ENCODE measurements at places on chromosomes 5 and 9.

DNA sequence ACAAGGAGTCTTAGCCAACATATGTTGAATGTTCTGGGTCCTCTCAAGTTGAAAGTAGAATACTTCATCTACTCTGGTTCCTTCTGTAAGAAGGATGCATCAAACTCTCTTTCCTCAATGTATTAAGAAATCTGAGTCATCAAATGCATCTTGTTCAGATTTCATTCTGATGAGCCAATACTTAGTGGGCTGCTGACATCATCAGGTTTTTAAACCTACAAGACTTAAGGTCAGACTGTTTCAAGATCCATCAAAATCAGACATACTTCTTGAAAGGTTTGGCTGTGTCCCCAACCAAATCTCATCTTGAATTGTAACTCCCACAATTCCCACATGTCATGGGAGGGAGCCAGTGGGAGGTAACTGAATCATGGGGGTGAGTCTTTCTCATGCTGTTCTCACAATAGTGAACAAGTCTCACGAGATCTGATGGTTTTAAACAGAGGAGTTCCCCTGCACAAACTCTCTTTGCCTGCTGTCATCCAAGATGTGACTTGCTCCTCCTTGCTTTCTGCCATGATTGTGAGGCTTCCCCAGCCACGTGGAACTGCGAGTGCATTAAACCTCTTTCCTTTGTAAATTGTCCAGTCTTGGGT lies 168.8 kb downstream of the RAPGEF6 start:
- no peak for DNase-seq

- DNase-seq = no peak
Observed at GRCh38 chr9:6183227-6183551, 32.4 kb upstream of the IL33 start.

DNA sequence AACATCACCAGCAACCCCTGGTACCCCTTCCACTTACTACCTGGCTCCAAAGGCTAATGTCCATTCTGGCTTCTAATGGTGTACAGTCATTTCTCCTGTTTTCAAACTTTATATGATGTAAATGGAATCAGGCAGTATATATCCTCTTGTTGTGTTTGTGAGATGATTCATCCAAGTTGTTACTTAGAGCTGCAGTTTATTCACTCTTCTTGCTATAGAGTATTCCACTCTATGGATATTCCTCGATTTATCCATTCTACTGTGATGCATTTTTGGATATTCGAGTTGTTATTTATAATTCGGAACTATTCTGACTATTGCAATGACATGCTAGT lies 32.4 kb downstream of the IRF1 start:
- no peak for DNase-seq

DNA sequence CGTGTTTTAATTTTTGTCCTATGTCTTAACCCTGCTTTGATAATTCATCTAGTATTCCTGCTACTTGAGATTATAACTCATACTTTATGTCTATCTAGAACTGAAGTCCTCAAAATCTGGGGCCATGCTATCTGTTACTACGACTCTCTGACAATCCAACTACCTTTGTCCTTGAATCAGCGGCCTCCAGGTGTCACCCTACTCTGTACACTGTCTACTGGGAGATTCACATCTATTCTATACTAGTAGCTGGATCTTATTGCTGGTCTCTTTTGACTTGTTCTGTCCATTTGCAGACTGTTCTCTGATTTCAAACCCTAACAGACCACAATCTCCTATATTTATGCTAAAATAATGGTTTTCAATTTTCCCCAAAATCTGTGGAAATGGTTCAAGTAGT lies 225.5 kb upstream of the ELAVL2 start:
- no peak for DNase-seq

GRCh38 chr9:21836437-21837161 lies 34.2 kb downstream of the MTAP start:
- DNase-seq = no peak

DNA sequence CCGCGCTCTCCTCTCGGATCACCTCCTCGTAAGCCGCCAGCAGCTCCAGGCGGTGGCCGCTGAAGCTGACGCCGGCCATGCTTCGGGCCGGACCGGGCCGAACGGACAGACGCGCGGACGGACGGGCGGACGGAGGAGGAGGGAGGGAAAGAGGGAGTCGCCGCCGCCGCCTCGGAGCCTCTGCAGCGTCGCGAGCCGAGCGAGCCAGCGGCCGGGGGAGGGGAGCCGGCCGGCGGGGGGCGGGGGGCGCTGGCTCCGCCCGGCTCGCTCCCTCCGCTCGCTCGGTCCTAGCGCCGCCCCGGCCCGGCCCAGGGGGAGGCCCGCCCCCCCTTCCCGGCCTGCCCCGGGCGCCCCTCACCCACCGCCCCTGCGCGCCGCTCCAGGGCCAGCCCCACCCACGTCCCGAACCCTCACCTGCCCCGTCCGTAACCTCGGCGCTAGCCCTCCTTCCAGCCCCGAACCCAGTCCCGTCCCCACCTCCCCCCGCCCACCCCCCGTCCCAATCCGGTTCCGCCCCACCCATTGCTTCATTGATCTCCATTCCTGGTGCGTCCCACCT lies at the start of gene DBN1:
Gene DBN1 (minus strand): TSS at position 192 of the 559 bp plus-strand sequence. CDS start 113 bp downstream, at position 79.
- no peak for DNase-seq

DNA sequence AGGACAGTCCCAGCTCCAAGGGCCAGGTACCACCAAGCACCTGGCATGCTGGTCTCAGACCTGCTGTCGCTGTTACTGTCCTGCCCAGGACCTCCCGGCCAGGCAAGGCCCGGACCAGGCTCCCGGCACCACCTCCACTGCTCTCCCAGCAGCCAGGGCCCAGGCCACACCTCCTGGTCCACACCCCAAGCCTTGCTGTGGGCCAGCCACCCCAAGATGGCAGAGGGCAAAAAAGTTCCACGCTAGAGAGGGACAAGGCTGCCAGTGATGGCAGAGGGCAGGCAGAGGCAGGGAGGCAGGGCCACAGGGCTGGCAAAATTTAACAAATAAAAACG lies 1.1 kb downstream of the DNLZ start:
- DNase-seq = peak; percentile 34

DNA sequence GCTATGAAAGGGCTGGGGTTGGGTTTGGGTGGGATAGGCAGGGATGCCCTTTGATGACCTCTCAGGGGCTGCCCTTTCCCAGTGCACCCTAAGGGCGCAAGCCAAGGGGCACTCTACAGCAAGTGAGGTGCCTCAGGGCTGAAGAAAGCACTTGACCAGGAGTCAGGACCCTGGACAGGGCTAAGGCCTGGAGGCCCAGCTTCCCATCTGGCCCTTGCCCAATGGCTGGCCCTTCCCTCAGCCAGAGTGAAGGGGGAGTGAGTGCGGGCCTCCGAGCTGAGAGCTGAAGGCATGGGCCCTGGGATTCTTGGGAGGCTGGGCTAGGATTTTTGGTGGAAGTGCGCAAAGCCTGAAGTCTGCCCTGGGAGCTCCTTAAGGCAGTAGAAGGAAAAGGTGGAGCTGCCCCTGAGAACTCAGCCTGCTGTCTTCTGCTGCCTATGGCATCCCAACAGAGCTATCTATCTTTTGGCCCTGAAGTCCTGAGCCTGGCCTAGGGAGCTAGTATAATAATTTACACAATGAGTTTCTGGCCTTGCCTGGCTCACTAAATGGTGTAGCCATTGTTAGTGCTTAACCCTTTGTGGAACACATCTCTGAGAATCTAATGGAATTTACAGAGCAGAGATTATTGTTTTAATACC lies 16.4 kb downstream of the JADE2 start:
- peak; percentile 34 for DNase-seq

DNA sequence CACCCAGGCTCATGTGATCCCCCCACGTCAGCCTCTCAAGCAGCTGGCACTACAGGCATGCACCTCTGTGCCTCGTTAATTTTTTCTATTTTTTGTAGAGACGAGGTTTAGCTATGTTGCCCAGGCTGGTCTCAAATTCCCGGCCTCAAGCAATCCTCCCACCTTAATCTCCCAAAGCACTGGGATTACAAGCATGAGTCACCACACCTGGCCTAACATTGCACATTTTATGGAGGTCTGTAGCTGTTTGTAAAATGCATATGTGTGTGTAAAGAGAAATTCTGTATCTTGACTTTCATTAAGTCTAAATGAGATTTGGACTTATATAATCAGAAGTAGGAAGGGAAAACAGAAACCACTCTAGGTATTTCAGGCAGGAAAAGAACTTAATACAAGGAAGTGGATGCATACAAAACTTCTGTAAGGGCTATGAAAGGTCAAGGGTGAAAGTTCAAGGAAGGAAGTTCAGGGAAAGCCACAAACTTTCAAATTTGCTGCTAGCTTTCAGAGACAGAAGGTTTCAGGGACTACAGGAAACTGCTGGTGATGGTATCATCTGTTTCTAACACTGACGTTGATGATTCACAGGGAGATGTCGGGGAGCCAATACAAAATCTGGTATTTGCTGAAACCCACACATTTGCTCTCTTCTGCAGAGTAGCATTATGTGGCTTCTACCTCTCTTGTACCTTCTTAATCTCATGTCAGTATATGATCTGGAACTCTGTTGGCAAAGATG lies 209.4 kb downstream of the PIK3R1 start:
- DNase-seq = peak; percentile 52

- DNase-seq = no peak
Observed at GRCh38 chr9:72390907-72391306, 25.9 kb upstream of the ZFAND5 start.

GRCh38 chr9:101915482-101915881 lies 177.0 kb upstream of the GRIN3A start:
- no peak for DNase-seq

DNA sequence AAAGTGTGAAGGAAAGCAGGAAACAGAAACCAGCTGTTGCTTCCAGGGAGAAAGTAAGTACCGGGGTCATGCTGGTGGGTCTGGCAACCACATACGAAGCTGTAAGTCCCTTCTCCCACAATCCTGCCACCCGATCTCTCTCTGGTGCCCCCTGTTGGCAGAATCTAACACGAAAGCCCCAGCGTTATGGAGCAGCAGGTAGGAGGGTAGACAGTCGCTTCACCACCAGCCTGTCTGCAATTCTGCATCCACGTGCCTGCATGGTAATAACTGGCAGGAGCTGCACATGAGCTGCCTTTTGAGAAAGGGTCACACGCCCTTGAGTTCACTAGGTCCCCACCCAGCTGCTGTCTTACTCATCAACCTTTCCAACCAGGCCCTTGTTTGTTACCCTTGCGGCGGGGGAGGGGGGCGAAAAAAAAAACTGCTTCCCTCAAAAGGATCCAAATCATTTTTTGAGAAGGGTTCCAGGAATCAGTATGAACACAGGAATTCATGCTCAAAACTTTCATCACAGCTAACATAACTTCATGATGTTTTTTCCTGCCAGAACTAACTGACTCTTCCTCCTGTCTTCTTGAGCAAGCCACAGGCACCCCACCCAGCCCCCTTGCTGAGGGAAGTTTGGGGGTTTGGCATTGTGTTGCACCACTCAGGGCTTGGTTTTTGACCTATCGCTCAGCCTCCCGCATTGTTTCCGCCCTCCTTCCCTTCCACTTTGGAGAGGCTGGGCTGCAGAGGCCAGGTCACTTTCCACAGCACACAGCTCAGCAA lies 19.6 kb upstream of the TMEM252 start:
- peak; percentile 74 for DNase-seq

DNA sequence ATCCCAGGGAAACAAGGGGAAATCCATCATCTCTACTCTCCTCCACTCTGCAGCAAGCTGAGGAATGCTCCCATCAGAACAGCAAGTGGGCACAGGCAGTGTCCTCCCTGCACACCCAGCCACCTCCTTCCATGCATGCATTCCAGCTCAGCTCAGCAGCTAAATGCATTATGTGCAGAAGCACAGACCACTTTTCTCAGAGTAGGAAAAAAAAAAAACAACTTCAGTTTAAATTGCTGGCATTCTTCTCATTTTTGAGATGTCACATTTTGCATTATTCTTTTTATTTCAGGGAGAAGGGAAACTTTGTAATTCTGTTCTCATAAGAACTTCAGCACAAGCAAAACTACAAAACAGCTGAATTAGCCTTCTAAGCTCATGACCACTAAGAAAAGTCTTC lies 312.2 kb downstream of the SEMA5A start:
- no peak for DNase-seq

DNA sequence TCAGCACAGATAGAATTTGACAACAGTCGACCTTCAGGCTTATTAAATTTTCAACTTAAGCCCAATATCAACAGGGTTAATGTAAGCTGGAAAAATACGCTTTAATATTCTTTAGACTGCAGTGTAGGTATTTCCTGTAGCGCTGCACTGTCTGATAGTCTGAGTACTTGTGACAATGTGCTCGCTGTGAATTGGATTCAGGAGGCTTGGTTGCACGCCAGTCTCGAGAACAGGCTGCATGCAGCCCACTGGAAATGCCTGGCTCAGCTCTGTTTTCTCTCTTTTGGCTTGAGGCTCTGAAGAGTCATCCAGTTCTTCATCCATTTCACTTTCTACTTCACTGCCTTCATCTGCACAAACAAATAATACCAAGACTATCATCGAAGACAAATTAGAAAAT lies 300.9 kb downstream of the RFX3 start:
- DNase-seq = no peak

- no peak for DNase-seq
Observed at GRCh38 chr9:96242811-96243210, 59.2 kb downstream of the HSD17B3 start.

- no peak for DNase-seq
Observed at GRCh38 chr9:124782661-124783574, 6.0 kb downstream of the OLFML2A start.

GRCh38 chr9:131410044-131410491 lies 16.2 kb downstream of the PRRC2B start:
- DNase-seq = no peak

DNA sequence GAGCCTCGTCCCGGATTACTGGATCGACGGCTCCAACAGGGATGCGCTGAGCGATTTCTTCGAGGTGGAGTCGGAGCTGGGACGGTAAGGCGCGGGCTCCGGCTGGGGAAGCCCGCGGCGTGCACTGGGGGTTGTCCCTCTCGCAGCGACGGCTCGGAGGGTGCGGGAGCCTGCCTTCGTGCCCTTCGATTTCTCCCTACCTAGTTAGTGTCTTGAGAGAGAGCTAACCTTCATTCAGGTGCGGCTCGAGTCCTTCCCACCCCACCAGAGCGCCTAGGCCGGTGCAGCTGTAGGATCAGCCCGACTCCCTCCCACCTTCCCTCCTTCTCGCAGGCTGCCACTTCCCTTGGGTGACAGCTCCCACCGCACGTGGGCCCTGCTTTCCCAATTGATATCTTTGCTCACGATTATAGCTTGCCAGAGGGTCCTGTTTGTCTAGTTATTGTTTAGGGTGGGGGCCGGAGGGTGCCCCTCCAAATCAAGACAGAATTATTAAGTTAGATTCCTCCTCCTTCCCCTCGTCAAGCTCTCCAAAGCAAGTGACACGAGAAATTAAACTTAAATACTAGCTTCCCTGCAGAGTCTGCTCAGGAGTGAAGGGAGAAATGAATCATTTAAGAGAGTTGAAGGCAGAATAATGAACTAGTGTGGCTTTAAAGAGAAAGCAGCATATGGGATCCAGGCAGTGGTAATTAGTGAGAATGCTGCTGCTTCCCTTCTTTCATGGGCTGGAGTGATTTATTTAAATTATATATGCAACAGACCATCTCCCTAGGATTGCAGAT lies 569 bp downstream of the CAMK4 start:
- no peak for DNase-seq

DNA sequence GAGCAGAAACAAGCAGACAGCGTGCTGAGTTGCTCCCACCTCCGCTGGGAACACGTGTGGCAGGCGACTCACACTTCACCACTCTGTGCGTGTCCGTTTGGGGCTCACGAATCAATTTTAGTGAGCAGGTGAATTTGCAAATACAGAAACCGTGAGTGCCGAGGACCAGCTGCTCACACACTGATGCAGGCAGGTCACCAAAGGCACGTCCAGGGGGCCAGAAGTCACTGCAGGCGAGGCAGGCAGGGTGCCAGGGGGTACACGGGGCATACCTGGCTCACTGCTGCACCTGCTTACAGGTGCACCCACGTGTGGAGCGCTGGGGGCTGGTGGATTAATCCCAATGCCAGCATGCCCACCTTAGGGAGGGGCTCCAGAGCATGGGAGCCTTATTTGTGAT lies 68.8 kb downstream of the ZNF354C start:
- DNase-seq = no peak

- no peak for DNase-seq
Observed at GRCh38 chr9:18544456-18544855, 70.5 kb downstream of the ADAMTSL1 start.
